Mucosa of gallbladder (tissue), 1 donor: ENCODE measurements at places on chromosomes 7 and 10.

DNA sequence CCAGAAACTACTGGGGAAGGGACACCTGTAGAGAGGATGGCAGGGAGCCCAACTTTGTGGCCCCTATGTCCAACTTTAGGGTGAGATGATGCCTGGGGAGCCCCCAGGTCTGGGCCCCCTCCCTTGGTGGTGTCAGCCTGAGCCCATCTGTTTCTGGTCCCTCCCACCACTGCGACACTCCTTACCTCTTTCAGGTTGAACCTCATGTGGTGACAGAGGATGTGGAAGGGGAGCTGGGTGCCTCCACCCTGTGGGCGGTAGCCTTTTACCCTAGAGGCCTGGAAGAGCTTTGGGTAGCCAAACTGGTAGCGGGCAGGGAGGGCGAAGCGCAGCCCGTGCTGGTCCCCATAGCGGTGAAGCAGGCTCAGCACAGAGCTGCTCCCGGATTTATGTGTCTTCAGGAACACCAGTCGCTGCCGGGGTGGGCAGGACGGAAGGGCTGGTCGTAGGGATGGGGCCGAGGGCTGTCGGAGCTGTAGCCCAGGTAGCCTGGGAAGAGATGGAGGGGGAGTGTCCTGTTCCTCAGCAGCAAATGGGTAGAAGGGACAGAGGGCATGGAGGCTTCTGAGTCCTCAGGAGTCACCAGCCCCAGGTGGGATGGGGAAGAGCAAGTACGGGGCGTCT lies 2.0 kb downstream of the GAL3ST4 start:
- no peak for DNase-seq

GRCh38 chr10:102832987-102833386 lies 4.2 kb downstream of the CYP17A1 start:
- no peak for DNase-seq

DNA sequence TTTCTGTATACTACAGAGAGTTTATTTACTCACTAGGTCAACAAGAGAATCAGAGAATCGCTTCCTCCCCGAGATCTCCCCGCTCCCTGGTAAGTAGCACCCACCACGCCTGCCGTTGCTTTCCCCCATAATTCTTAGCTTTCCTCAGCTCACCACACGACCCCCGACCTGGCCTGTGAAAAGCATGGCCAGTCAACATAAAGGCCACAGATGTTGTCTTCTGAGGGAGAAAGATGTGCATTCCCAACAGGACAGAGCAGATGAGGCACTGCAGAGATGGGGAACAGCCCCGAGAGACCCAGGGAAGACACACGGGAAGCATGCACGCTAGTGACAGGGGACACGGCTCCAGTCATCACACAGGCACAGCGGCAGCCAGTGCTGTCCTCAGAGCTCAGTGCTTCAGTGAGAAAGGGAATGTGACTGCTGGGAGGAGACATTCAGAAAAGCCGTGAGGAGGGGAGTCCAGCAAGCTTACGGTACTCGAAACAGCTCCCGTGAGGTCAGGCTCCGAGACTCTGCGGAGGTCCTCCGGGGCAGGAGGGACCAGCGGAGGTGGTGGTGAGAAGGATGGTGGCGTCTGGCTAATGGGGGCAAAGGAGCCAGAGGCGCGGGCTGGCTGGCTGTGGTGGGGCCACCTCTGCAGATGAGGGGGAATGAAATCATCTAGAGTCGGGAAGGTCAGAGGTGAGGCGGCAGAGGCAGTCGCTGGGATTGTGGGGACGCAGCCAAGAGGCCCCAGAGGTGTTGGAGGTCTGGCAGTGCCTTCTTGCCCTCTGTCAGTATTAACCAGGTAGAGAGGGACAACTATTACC lies 123.4 kb upstream of the PDLIM1 start:
- no peak for DNase-seq

GRCh38 chr7:18167815-18168214 lies 140.2 kb upstream of the PRPS1L1 start:
- DNase-seq: no peak

GRCh38 chr10:69642747-69643146 lies 12.7 kb downstream of the FAM241B start:
- no peak for DNase-seq

DNA sequence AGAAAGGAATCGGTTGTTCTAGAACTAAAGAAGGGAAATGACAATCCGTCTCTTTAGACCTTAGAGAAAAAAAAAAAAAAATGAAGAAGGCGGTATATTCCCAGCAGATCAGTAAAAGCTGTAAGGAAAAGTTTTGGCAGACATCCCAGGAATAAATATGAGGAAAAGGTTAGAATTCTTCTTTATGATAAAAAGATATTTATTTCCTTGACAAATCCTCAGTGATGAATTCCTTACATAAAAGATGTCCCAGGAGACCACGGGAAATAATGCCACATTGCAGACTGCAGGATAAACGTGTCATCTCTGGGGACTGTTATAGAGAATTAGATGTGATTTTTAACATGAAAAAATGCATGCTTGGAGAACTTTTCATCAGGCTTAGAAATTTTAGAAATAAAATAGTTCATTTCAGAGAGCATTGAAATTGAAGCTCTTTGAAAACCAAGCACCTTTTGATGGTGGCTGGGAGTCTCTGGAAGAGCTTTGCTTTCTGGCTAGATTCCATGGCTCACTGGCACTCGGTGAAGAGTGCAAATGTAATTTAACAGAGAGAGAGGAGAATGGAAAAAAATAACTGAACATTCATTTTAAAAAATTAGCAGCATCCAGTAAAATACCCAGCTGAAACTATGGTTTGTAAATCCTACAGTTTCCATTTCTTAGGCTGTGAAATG lies 98.2 kb downstream of the PRPF18 start:
- no peak for DNase-seq

GRCh38 chr7:115133248-115133647 lies 211.4 kb downstream of the MDFIC start:
- no peak for DNase-seq

- no peak for DNase-seq
These were observed 132.7 kb upstream of the YAE1 start for GRCh38 chr7:39433550-39433949.

- peak; percentile 46 for DNase-seq
These were observed 27.4 kb upstream of the SYPL1 start for GRCh38 chr7:106139265-106140251.

- no peak for DNase-seq
These were observed 1052.6 kb downstream of the REEP3 start for GRCh38 chr10:64573623-64574325.

DNA sequence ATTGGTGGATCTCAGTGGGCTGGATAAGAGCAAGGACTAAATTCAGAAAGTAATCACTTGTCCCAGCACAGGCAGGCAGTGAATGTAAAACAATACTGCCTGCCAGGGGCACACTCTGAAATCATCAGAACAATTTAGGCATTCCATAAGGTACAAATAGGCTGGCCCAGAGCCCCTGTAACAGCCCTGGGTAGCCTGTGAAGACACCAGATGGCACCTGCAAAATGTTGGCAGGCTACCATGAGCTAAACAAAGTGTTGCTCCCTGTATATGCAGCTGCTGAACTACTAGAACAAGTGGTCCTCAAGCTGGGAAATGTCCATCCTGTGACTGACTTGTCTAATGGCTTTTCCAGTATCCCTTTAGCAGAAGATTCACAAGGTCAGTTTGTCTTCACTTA lies 3.0 kb upstream of the PRSS37 start:
- no peak for DNase-seq

DNA sequence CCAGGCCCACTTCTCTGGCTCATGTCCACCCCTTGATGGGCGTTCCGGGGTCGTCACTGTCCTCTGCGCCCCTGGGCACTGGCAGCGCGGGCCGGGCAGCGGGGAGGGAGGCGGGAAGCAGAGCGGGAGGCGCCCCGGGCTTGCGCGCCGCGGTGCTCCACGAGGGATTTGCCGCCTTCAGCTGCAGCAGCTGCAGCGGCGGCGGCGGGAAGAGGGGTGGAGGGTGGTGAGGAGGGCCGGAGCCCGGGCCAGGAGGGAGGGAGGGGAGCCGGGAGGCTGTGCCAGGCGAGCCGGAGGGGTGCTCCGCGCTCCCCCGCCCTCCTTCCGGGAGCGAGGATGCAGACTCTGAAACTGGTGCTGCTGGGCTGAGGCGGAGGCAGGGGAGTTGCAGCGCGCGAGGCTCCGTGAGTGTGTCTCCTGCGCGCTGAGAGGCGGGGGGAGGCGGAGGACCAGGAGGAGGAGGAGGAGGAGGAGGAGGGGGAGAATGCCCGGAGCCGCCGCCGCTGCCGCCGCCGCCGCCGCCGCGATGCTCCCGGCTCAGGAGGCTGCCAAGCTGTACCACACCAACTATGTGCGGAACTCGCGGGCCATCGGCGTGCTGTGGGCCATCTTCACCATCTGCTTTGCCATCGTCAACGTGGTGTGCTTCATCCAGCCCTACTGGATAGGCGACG lies at the start of gene LHFPL3:
Gene LHFPL3 (plus strand): TSS at position 308 of the 674 bp plus-strand sequence.
- no peak for DNase-seq

- no peak for DNase-seq
These were observed 3.9 kb upstream of the LRRC27 start for GRCh38 chr10:132328106-132328505.

GRCh38 chr7:41627645-41628298 lies 75.1 kb downstream of the INHBA start:
- DNase-seq: no peak

DNA sequence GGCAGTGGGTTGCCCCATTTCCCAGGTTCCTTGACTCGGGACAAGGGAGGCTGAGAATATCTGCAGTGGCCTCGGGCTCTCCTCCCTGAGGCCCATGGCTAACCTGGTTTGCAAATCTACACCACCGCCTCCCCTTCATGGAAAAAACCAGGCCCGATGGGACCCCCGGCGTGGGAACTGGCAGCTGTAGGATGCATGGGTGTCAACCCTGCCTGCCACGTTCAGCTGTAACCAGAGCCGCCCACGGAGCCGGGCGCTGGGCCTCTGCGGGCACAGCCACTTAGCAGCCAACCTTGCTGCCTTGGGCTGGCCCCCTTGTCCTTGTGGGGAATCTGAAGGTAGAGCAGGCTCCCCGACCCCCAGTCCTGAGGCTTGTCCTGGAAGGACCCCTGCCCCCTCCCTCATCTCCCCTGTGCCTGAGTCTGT lies 1.6 kb downstream of the PWWP2B start:
- no peak for DNase-seq

GRCh38 chr7:2734084-2734686 lies 46.2 kb downstream of the AMZ1 start:
- no peak for DNase-seq

- DNase-seq: peak; percentile 61
These were observed 71.2 kb upstream of the KCTD7 start for GRCh38 chr7:66557214-66558200.

DNA sequence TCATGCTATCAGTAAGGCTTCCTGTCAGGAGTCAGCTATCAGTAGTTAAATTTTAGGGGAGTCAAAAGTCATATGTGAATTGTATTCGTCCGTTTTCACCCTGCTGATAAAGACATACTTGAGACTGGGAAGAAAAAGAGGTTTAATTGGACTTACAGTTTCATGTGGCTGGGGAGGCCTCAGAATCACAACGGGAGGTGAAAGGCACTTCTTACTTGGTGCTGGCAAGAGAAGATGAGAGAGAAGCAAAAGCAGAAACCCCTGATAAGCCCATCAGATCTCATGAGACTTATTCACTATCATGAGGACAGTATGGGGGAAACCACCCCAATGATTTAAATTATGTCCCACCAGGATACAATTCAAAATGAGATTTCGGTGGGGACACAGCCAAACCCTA lies 47.1 kb downstream of the KLF6 start:
- no peak for DNase-seq

GRCh38 chr7:5638994-5639393 lies 142.5 kb downstream of the RNF216 start:
- no peak for DNase-seq

GRCh38 chr7:76357475-76358010 lies 1.2 kb downstream of the YWHAG start:
- no peak for DNase-seq

- no peak for DNase-seq
These were observed 320.5 kb downstream of the PTPRN2 start for GRCh38 chr7:158266817-158267741.

DNA sequence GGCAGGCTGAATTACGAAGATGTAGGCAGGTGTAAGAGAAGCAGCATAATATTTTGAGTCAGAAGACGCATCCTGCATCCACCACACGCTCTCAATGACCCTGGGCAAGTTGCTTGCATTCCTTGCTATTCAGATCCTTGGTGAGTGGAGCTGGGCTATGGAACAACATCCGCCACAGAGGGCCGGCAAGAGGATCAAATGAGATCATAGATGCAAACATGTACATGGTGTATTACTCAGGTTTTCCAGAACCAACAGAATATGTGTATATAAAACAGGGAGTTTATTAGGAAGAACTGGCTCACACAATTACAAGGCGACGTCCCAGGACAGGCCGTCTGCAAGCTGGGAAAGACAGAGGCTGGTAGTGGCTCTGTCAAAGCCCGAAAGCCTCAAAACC lies 51.5 kb downstream of the ADAM12 start:
- no peak for DNase-seq

- no peak for DNase-seq
These were observed 31.7 kb upstream of the GALNTL5 start for GRCh38 chr7:151924508-151924907.

GRCh38 chr10:30070001-30070685 lies 10.8 kb upstream of the JCAD start:
- no peak for DNase-seq

GRCh38 chr10:69262292-69262751 lies 16.0 kb upstream of the HK1 start:
- no peak for DNase-seq

DNA sequence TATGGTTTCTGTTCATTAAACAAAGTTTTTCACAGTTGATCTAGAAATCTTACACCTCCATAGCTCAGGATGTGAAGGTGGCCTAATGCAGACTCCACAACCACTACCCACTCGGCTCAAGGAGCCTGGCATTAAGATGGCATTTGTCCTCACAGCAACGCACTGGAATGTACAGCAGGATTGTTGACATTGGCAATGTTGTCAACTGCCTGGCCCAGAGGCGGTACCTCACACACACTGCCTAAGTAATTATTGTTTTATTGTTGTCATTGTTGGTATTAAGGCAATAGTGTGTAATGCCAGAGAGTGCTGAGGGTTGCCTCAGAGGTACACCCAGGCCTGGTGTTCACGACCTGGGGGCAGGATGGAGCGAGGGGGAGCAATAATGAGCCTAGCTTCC lies 38.3 kb downstream of the LRRC18 start:
- DNase-seq: no peak

DNA sequence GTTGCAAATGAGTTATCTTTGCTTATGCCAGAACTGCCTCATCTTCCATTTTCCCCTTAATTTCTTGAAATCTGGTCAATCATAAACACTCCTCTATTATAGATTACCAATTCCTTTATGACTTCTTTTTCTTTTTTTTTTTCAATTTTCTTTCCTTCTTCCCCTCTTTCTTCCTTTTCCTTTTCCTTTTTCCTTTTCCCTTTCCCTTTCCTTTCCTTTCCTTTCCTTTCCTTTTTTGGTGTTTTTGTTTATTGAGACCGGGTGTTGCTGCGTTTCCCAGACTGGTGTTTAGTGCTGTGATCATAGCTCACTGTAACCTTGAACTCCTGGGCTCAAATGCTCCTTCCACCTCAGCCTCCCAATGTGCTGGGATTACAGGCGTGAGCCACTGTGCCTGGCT lies 151.4 kb upstream of the FOXP2 start:
- no peak for DNase-seq

DNA sequence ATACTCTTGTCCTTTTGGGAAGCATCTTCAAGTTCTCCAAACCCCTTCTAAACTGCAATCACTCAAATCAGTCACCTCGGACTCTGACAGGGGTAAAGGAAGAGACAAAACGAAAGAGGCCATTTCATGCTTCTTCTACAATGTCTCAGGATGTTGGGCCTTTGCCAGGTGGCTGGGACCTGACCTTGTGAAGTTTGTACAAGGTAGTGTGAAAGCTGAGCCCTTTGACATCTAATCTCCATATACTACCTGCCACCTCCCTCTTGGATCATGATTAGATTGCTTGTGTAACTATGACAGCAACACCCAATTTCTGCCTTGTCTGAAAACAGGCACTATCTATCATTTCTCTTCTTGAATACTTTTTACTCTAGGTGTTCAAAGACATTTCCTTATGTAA lies 35.1 kb upstream of the PDLIM1 start:
- no peak for DNase-seq
